ENCODE measurements at places on chromosomes 7 and 10. TPM values are rescaled to one million over a fixed set of nuclear protein-coding genes. Genes with fewer than 3 reads are reported as not detected.

The ASB10 gene
- total RNA-seq = not detected

The PODXL gene
- total RNA-seq = 8.8 TPM

The CACNA2D1 gene
- 3.8 TPM for total RNA-seq

The ZNF248 gene
- 13.0 TPM for total RNA-seq

DNA sequence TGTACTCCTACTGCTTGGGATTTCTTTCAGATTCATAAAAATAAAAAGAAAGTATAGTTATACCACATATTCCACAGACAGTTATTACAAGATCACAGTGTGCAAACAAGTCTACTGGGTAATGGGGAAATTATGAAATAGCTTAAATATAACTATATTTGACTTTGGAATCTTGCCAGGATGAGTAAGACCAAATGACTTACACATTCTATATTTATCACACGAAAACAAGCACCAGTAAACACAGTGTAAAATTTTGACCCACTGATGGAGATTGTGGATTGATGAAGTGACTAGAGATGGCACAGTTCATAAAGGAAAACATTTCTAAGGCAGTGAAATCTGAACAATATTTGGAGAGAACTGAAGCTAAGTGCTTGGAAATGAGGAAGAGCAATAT is 339.7 kb downstream of the THSD7A start:
- DNase-seq = no peak

GRCh38 chr7:145050415-145050814 is 214.6 kb upstream of the TPK1 start:
- no peak for DNase-seq

GRCh38 chr7:43824963-43825362 is 44.4 kb downstream of the MRPS24 start:
- DNase-seq = no peak

DNA sequence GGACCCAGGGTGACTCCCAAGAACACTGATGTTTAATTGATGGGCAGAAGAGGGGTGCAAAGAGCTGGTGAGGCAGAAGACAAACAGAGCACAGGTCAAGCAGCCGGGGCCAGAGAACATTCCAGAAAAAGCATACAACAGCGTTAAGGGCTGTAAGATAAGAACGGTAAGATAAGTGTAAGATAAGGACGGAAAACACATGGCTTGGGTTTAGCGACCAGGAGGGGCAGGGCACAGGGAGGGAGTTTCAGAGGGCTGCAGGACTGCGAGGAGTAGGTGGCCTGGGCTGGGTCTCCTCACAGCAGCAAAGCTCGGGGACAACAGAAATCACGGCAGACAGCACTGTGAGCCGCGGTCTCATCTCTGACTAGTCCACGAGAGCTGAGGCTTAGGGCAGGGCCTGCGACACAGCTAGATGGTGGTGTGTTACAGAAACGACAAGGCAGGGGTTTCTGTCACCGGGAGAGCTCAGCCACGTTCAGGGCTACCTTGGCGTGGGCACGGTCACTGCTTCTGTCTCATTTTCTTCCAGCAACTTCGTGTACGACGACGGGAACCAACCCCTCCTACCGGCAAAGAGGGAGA is 24.6 kb downstream of the BRI3 start:
- no peak for DNase-seq

DNA sequence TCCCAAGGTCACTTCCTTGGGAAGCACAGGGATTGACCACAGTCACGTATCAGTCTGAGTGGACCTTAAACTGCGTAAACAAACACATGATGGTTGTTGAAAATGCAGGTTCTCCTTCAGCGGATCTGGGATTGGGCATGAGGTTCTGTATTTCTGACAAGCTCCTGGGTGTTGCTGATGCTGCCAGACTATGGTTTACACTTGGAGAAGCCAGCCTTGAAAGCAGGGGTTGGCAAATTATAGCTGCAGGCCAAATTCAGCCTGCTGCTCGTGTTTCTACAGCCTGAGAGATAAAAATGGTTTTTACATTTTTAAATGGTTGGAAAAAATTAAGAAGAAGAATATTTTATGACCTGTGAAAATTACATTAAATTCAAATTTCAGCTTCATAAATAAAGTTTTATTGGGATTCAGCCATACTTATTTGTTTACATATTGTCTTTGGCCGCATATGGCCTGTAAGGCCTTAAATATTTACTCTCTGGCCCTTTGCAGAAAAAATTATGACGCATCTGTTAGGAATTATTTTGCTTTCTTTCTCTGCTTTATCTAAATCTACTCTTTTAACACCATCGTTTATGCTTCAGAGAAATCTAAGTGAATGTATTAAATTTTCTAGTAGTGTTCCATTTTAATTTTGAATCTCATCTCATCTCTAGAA is 109.6 kb downstream of the SH2D4B start:
- no peak for DNase-seq

DNA sequence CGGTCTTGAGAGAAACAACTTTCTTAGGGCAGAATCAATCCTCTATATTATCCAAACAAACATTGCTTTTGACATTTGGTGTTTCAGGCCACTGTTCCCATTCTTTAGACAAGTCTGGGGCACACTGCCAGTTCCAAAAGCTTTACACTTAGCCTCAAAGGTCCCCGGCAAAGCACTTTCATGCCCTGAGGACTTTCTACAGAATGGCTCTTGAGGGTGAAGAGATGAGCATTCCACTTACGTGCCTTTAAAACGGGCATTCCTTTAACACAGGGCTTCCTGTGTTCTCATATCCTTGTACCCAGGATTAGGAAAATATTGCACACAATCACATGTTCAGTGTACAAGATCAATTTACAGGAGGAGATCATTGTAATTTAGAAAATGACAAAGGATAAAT is 13.1 kb upstream of the TMEM213 start:
- no peak for DNase-seq

DNA sequence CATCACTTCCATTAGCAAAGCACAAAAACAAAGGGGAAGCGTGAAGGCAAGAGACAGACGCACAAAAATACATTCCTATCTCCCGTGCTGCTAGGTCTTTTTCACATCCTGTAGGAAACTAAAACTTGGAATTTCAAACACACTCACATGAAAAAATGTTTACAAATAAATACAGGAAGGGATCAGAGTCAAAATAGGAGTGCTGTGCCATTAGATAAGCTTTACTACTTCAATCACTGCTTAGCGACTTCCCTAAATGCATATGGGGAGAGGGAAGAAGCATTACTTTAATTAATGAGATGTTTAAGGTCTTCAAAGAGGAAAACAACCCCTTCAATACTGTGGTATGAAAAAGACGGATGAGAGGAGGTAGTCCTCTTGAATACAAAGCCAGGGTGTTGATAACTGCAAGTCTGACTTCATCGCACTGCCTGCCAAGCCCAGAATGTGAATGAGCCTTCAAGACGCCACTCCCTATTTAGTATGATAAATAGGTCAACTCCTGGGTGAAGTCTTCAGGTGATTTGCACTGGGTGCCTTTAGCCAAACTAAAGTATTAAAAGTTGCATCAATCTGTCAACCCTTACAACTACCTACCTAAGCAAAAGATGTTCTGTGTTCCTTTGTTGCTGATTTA is 13.9 kb downstream of the PARD3 start:
- DNase-seq = no peak

GRCh38 chr10:73439605-73440312 is 6.4 kb upstream of the MSS51 start:
- no peak for DNase-seq

DNA sequence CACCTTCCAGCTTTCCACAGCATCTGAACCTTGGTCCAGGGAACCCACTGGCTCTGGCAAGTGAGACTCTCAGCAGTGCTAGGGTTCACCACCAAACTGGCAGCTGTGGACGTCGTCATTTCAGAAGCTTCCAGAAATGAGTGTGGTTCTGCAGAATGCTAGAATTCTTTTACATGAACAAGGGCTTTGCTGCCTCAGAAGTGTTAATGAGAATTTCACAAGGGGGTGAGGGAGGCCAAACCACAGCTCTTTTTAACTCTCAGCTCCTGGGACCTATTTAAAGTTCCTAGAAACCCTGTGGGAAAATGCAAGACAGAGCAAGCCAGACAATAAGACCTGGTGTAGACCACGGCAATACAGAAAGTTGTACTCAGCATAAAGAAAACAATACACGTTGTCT is 129.3 kb upstream of the BET1 start:
- no peak for DNase-seq

DNA sequence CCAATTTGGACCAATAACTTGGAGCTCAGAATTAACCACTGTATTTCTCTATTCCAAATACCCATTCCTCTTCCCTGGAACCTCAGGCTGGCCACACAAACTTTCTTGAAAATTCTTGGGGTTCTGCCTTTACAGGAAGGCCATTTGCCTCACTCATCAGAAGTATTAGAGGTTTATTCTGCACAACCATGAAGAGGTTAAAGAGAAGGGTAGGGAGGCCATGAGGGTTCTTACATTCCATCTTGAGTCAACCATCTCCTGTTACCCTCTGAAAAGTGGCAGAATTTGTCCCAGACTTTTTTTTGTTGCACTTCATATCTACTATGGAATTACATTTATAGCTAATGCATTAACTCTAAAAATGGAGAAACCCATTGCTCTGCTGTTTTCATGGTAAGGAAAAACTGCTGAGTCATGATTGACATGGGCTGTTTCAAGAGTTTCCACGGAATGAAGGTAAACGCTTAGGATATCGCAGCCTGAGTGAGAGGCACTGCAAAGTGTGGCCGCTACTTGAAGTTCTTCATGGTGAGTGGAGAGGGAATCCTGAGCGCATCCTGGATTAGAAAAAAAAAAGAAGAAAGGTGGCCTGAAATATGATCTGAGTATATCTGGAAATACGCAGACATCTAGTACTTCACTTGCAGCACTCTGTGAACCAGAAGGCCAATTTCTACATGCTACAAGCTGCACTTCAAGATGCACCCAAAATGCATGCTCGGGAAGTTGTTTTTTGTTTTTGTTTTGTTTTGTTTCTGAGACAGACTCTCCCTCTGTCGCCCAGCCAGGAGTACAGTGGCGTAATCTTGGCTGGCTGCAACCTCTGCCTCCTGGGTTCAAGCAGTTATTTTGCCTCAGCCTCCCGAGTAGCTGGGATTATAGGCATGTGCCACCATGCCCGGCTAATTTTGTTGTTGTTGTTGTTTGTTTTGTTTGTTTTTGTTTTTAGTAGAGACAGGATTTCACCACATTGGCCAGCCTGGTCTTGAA is 83.7 kb downstream of the KIAA1217 start:
- no peak for DNase-seq

GRCh38 chr10:87860156-87860795 is 3.1 kb downstream of the KLLN start:
- DNase-seq = no peak

- DNase-seq = no peak
Observed at GRCh38 chr10:124943301-124944092, 1.6 kb downstream of the ZRANB1 start.
